ENCODE measurements at places on chromosomes 5 and 9. TPM values are rescaled to one million over a fixed set of nuclear protein-coding genes. Genes with fewer than 3 reads are reported as not detected.

Gene ANAPC2
- 32.5 TPM for total RNA-seq

Gene PCDHA3
- total RNA-seq = 0.09 TPM

Gene PCDHGC4
- total RNA-seq = 4.1 TPM

Gene BHMT2
- total RNA-seq = 4.0 TPM

Gene ENDOG
- 29.9 TPM for total RNA-seq

Gene TMEM232
- total RNA-seq = 5.1 TPM

Gene LEAP2
- 0.32 TPM for total RNA-seq

DNA sequence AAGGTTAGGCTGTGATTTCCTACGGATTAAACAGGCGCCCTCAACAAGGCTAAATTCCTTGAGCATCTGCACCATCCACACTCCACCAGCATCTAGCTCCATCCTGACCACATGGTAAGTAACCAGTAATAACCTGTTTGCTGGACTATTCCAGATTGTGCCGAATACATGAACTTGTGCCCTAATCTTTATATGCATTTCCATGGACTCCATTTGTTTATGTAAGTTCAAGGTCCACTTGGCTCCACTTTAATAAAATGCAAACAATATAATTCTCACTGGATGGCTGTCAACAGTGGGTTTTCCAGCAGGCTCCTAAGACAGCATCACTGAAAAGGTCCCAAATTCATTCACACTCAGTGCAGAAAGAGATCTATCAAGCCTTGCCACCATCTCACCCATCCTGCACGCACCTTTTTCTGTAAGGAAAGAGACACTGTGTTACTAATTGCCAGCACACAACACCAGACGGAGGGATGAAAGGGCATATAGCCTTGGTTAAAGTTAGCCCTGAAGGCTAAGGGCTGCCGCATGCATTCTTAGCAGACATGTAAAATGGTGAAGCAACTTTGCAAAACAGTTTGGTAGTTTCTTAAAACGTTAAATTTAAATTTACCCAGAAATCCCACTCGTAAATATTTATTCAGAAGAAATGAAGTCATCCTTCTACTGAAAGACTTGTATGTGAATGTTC lies 88.7 kb downstream of the GLIS3 start:
- H3K36me3 ChIP-seq = no peaks in the 10 kb centered on the region
- no peak overlapping the region for H3K4me3 ChIP-seq
- no peaks in the 10 kb centered on the region for H3K4me1 ChIP-seq
- H3K27ac ChIP-seq = no peak overlapping the region

DNA sequence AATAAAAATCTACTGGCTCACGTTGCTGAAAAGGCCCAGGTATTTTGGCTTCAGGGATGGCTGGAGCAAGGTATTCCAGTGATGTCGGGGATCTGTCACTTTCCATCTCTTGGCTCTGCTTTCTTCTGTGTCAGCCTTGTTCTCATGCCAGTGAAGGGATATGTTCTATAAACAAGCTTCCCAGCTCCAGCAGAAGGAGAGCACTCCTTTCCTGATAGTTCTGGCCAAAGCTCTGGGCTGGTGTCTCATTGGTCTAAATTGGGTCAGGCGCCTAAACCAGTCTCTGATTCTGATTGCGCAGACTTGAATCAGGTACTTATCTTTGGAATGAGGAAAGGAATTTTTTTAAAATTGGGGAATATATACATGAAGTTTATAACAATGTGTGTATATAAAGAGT lies 5.1 kb downstream of the SNX30 start:
- no peak for DNase-seq
- no peak overlapping the region for H3K27ac ChIP-seq
- no peaks in the 10 kb centered on the region for H3K27me3 ChIP-seq
- H3K36me3 ChIP-seq = no peaks in the 10 kb centered on the region
- no peak overlapping the region for H3K4me3 ChIP-seq

- H3K27ac ChIP-seq = no peak overlapping the region
- no peaks in the 10 kb centered on the region for H3K36me3 ChIP-seq
- no peaks in the 10 kb centered on the region for H3K27me3 ChIP-seq
- no peak for DNase-seq
- H3K4me1 ChIP-seq = no peaks in the 10 kb centered on the region
- no peak overlapping the region for H3K4me3 ChIP-seq
Measured at GRCh38 chr9:76333964-76334363, 60.3 kb downstream of the RFK start.

- no peak overlapping the region for H3K4me3 ChIP-seq
- DNase-seq = no peak
- H3K4me1 ChIP-seq = no peaks in the 10 kb centered on the region
- no peaks in the 10 kb centered on the region for H3K27me3 ChIP-seq
Measured at GRCh38 chr5:33513462-33514185, 72.9 kb downstream of the TARS1 start.

GRCh38 chr5:124704594-124705284 lies 41.7 kb downstream of the ZNF608 start:
- peaks cover 5% of the 10 kb centered on the region for H3K4me1 ChIP-seq
- H3K27me3 ChIP-seq = no peaks in the 10 kb centered on the region
- H3K36me3 ChIP-seq = no peaks in the 10 kb centered on the region

DNA sequence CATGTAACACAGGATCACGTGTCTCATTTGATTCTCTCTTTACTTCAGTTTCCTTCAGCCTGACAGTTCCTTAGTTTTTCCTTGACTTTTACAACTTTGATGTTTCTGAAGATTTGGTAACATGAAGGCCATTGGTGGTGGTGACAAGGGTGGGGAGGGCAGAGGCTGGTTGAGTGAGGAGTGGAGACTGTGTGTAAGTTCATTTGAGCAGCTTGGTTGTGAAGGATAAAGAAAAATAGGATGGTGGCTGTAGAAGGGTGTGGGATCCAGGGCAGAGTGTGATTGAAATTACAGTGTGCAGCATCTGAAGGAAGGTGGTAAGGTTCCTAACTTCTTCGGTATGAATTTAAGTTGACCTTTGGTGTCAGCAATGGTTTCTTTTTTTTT lies 20.4 kb downstream of the SUB1 start:
- H3K4me1 ChIP-seq = no peaks in the 10 kb centered on the region
- no peak for DNase-seq
- no peaks in the 10 kb centered on the region for H3K27me3 ChIP-seq
- H3K36me3 ChIP-seq = no peaks in the 10 kb centered on the region

- no peaks in the 10 kb centered on the region for H3K27me3 ChIP-seq
- no peak overlapping the region for H3K27ac ChIP-seq
- DNase-seq = no peak
Measured at GRCh38 chr5:84437673-84438315, 53.1 kb upstream of the EDIL3 start.

GRCh38 chr9:1272488-1272887 lies 222.3 kb downstream of the DMRT2 start:
- no peak for DNase-seq
- no peaks in the 10 kb centered on the region for H3K36me3 ChIP-seq
- H3K4me1 ChIP-seq = no peaks in the 10 kb centered on the region
- no peak overlapping the region for H3K27ac ChIP-seq
- H3K4me3 ChIP-seq = no peak overlapping the region
- no peaks in the 10 kb centered on the region for H3K27me3 ChIP-seq

DNA sequence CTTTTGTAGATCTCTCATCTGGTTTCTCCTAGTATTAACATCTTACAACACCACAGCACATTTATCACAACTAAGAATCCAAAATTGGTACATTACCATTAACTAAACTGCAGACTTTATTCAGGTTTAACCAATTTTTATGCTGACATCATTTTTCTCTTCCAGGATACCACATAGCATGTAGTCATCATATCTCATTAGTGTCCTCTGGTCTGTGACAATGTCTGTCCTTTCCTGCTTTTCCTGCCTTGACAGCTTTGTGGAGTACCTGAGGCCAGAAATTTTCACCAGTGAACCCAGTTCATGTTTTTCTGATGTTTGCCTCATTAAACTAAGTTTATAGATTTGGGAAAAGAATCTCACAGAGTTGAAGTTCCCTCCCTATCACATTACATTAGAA lies 294.7 kb upstream of the TNC start:
- H3K27ac ChIP-seq = no peak overlapping the region
- H3K4me3 ChIP-seq = no peak overlapping the region
- DNase-seq = no peak
- no peaks in the 10 kb centered on the region for H3K4me1 ChIP-seq

All from prostate gland (tissue), 2 donors.